T-helper 17 cell (primary cell): ENCODE measurements at places on chromosomes 3 and 15.

DNA sequence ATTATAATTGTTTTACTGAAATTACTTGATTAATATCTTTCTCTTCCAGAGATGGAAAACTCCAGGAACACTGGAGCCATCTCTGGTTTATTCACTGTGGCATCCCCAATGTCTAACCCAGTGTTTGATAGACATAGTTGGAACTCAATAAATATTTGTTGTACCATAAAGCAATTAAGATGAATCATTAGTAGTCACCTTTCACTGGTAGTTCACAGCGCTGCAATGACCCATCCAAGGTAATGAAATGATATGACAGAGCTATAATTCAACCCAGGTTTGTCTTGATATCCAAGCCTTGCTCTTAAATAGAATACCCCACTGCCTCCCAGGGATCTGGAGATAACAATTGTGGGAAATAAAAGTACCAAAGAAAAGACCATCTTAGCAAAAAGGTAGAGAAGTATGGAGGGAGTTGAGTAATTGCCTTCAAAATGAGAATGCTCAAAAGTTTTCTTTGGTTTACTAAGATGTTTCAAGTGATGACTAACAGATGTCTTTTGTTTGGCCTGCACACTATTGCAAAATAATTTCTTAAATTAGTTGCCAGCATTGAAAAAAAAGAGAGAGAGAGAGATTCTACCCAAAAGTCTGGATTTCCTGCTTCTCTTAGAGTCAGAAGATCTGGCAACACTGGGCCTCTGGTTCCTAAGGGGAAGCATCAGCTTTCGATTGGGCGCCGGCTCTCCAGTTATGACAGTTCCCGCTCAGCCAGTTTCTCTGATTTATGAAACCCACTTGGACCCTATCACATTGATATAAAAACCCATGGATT, 348.5 kb downstream of the ERC2 start:
- DNase-seq = no peak

DNA sequence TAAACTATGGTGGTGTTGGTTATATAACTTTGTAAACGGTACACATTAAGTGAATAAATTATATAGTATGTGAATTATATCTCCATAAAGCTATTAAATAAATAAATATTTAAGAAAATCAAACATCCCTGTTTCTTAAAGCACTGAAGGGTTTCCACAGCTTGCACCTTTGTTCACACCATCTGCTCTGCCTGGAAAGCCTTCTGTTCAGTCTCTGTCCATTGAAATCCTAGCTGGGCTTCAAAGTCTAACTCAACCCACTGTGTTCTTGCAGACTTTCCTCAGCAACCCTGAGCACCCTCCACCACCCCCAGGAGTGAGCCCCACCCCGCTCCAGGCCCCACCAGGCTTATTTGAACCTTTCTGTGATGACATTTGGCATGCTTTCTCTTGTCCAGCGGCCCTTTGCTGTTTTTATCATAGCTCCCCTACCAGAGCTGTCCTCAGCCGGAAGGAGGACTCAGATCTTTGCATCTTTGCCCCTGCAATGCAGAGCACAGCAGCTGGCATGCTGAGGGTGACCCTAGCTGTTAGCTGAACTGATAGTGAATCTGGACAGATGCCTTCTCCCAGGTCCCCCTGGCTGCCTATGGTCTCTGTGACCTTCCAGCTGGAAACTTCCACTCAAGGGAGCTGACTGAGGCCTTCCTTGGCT, 105.2 kb downstream of the DAPK2 start:
- DNase-seq = no peak

DNA sequence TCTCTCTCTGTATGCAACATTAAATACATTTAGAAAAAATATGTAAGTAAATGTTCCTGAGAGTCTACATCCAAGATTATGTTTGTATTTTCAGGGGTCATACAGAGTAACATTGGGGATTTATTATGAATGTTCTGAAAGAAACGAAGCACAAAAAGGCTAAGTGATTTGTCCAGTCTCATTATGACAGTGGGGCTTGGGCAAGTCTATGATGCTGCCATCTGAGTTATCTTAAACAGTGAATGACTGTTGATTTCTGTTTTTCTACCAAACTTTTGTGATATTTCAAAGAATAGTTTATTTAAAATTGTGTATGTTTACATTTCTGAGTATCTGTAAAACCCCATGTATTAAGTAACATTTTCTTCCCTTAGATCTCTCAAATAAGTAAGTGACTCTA, 481.2 kb upstream of the ZNF717 start:
- no peak for DNase-seq

DNA sequence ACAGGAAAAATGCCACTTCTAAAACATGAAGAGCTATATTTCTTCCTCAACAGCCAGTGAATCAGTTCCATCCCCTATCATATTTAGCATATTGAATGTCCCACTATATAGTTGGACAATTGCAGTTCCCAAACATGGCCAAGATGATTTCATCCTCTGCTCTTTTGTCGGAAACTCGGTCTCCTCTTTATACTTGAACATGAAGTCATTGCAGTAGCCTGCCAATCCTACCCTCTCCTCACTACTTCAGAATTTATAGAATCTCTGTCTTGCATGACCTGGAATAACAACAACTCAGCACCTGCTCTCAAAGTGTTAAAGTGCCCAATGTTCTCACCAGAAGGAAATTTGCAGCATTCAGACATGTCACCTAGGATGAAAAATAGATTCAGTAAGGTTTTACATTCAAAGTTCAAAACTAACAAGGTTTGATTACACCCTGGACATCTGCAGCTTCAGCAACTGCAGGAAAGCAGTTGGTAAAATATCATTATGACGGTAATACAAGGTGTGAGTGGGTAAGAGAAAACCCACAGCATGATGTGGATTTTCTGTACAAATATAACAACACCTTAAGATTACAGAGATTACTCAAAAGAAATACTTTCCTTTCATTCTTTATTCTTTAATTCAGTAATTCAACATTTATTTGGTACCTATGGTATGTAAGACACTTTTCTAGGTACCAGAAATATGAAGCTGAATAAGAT, 52.5 kb downstream of the TP63 start:
- DNase-seq = no peak

- DNase-seq = no peak
Observed at GRCh38 chr3:57770009-57770827, 14.1 kb downstream of the SLMAP start.

DNA sequence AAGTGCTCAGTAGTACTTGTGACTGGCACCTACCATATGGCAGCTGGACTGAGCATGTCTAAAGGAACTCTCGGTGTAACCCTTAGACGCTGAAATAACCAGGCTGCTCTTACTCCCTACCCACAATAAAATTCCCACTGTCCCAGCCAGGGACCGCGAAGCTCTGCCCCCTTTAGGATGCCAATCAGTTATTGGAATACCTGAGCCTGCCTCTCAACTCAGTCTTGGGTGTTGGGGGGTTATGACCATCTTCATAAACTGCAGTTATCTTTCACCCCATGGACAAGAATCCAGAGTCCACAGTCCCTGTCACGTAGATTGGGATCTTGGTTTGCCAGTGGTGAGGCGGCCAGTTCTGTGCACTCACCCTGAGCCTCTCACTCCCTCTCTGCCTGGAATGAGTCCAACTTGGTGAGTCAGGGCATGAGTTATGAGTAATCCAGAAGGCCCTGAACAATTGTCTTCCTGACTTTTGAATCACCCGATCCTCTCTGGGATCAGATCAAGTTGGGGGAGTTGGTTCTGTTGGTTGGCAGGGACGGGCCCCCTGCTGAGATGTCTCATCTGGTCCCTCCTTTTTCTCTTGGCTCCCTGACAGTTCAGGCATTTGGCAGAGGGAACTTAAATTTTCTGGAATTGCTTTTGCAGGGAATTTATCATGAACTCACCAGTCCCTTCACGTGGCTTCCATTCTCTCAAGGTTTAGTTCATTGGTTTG, 120.1 kb upstream of the UBE2E1 start:
- no peak for DNase-seq

- no peak for DNase-seq
Observed at GRCh38 chr3:97712919-97713318, 51.6 kb upstream of the ARL6 start.

- DNase-seq = no peak
Observed at GRCh38 chr3:132228923-132229322, 88.3 kb upstream of the ACP3 start.

DNA sequence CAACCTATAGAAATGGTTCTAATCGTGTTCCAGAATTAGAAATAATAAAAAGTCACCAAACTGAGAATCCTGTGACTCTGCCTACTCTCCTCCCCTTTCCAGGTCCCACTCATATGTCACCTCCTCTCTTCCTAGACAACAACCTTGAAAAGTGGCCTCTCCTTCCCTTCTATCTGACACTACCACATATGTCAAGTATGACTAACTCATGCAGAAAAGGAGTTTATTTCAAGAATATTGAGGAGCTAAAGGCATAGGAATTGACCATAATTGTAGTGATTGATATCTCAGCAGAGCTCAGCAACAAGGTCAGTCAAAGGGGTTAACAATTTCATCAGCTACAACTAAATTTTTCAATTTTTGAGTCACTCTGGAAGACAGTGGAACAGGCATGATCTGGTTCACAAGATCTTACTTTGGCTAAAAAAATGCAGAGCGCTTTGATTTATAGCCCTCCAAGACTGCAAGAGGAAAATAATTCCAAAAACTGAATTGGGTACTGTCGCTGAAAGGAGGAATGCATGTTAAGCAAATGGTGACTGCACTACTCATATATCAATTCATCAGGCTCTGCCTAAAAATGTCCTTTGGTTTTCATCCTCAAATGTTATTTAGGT, 160.6 kb upstream of the ARHGEF26 start:
- DNase-seq = no peak

- no peak for DNase-seq
Observed at GRCh38 chr3:28399206-28399605, 50.6 kb upstream of the AZI2 start.

DNA sequence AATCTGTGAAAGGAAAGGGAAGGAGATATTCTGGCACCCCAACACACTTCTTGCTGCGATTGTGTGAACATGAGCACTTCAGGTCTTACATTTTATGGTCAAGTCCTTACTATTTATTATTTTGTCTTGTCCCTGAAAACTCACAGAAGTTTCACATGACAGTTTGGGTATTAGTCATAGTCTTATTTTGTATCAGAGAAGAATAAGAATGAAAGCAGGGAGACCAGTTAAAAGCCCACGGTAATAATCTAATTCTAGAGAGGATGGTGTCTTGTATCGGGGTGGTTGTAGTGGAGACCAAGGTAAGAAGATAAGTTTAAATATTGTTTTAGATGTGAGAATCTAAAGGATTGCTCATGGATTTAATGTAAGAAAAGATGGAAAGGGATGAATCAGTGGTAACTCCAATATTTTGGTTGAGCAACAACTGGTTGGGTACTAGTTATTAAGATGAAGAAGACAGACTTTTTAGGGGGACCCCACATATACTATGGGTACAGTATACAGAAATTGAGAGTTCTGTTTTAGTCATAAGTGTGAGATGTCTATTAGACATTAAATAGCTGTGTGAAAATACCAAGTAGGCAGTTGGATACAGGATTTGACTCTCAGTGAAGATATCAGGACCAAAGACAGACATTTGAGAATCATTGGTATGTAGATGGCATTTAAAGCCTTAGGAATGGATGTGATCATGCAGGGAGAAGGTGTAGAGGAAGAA, 227.6 kb downstream of the MFSD1 start:
- no peak for DNase-seq

DNA sequence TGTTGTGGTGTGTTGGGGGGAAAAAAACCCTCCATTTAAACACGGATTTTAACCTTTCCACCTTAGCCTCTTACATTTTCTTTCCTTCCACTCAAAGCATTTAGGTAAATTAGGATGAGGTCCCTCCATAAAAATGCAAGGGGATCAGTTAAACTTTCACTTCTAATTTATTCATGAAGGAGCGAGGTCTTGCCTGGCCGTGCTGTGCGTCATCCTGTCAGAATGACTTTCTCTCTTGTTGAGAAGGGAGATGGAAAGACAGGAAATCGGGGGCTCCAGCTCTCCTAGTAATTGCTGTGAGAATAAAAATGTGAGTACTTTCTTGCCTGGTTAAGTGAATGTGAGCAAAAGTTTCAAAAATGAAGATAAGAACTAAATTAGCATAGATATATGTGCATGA, 962.3 kb upstream of the NR2F2 start:
- no peak for DNase-seq

- DNase-seq = no peak
Observed at GRCh38 chr15:23370578-23370977, 16.0 kb downstream of the GOLGA8S start.

GRCh38 chr15:44136991-44137477, 58.0 kb downstream of the FRMD5 start:
- no peak for DNase-seq

DNA sequence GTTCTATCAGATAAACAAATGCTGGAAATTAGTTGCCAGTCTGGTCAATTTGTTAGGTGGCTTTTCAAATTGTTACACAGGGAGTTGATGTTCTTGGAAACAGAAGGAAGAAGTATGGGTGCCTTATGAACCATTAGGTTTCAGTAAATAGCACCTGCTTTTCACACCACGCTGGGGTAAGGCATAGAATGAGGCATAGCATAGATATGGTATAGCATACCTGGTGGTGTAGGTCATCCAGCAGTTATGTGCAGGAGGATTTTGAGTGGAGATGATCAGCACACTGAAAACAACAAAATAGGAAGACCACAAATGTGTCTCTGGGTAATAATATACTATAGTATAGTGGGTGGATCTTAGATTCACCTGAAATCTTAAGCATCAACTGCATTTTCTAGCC, 121.4 kb downstream of the GMPS start:
- no peak for DNase-seq

DNA sequence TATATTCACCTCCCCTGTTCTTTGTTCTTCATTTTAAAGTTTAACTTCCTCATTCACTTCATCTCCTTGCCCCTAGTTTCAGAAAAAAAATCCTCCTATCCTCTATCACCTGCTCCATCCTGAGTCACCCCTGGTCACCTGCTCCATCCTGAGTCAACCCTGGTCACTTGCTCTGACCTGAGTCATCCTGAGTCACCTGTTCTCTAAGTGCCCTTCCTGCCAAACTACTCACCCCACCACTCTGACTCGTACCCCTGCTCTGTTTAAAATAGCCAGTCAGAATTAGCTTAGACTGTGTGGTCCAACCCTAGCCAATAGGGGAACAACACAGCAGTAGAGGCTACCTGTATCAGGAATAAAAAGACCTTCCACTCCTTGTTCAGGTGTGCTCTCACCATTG, 716.9 kb downstream of the ZBBX start:
- no peak for DNase-seq

DNA sequence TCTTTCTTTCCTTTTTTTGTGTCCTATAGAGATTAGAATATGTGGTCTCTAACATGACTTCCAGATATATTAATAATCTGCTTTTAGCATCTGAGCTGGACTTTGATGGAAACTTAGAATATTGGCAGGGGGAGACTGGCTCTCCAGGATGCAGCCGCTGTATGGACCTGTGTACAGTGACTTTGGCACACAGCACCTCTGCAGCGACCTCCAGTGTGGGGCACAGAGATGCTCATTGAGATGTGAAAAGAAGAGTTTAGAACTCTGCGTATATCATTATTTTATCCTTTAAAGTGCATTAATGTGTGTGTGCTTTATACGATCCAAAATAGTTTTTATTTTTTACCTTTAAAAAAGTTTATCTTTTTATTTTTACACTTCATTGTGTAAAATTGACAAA, 18.3 kb downstream of the CFAP161 start:
- no peak for DNase-seq
